Activated CD4-positive, alpha-beta T cell treated with anti-CD3 and anti-CD28 coated beads, Interleukin-2, Interleukin-4, amounts not matched to agents 100 ng/mL and 50 ng/mL, durations not matched to agents 16 hours and 8 hours (primary cell): ENCODE measurements at places on chromosomes 2 and 18.

DNA sequence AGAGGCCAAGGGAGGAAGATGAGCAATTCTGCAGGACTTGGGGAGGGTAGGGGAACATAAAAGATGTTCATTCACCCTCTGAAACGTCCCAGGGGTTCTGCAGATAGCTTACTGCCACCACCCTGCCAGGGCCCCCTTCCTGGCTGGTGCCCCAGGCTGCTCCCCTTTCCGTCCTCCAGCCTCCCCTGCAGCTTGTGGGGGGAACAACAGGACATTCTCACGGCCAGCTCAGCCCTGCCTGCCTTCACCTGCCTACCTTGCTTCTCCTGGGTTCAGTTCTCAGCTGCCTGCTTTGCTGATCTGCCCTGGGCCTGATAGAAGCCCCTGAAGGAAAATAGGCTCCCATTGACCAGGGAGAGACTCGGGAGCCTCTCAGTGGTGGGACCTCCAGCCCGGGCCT lies 251.1 kb downstream of the CELF4 start:
- DNase-seq, result no peak

DNA sequence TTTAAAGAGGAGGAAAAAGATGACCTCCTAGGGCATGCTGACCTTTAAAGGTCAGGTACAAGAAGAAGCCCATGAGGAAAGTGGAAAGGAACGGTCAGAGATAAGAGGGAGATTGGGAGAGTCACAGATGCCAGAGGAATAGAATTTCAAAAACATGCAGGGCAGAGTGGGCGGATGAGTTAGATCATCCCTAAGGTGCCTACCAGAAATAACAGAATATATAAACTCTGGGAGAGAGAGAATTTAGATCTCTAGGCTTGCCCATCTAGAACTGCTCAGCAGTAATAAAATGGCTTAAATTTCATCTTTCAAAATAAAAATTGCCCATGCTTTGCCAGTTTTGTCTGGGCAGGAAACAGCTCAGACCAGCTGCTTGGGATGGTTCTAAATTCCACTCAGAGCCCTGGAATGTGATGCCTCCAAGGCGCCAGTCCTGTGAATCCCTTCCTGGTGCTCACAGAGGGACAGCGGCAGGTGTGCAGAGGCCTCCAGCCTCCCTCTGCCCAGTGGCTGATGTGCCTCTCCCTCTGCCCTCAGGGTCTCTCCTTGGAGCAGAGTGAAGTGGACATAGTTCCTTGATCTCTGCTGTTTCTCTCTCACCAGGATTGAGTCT lies 130.9 kb downstream of the ANTXR1 start:
- DNase-seq, result no peak

GRCh38 chr2:122028371-122029100 lies 273.1 kb downstream of the TSN start:
- DNase-seq, result no peak

DNA sequence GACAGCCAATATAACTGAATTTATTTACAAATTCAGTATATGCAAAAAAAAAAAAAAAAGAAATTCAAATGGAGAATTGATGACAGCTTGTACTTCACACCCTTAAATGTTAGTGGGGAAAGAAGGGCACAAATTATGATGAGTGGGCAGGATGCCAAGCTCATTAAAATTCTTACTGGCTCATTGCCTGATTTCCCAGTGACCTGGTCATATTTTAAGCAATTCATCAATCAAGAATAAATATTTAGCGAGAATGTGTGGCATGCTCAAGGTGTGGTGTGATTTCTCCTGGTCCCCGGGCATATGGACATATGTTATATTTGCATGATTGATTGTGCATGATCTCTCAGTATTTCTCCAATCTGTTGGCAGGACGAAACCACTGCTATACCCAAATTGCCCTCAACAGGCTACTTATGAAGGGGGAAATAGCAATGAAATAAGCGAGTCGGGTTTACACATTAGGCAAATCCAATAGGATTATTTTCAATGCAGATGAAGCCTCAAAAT lies 883.0 kb downstream of the LRRTM4 start:
- DNase-seq, result no peak

DNA sequence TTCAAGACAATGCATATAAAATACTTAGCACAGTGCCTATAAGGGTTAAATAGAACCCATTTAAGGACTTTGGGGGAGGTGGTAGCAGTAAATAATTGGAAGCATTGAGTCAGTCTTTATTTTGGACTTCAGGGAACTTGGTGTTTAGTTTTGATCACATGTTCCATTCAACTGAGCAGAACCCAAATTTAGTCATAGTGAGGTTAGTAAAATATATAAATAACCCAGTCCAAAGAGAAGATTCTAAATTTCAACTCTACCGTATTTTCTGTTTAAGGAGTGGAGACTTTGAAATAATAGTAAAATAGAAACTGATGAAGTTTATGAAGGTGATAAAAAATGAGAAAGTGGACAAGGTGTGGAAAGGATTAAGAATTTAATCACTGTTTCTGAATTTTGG lies 19.7 kb downstream of the TWSG1 start:
- DNase-seq, result no peak

DNA sequence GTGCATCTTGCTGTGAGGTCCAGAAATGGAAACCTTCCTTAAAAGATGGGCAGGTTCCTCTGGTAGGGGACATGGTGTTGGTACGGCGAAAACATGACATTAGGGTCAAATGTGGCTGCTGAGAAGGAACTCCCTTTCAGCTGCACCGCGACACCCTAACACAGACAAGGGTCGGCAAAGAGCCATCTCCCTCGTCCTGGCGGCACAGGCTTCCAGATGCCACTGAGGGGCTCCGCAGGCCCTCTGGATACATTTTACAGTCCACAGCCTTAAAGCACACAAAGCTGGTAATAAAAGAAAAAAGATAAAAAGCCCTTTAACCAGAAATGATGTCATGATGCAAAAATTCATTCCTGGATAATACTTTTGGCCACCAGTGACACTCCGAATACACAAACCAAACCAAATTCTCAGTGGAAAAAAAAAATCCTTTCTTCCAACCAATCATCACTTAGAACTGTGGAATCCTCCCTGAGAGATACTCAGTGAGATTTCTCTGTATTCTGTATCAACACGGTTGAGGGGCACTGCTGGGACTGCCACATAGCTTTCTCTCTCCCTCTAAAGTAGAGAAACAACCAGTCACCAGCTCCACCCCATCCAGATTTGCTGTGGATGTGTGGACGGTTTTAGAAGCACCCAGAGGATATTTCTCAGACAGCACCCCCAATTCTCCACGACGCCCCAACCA lies 174.8 kb downstream of the HDAC4 start:
- no peak for DNase-seq

GRCh38 chr18:297936-298335 lies 30.1 kb upstream of the THOC1 start:
- no peak for DNase-seq

DNA sequence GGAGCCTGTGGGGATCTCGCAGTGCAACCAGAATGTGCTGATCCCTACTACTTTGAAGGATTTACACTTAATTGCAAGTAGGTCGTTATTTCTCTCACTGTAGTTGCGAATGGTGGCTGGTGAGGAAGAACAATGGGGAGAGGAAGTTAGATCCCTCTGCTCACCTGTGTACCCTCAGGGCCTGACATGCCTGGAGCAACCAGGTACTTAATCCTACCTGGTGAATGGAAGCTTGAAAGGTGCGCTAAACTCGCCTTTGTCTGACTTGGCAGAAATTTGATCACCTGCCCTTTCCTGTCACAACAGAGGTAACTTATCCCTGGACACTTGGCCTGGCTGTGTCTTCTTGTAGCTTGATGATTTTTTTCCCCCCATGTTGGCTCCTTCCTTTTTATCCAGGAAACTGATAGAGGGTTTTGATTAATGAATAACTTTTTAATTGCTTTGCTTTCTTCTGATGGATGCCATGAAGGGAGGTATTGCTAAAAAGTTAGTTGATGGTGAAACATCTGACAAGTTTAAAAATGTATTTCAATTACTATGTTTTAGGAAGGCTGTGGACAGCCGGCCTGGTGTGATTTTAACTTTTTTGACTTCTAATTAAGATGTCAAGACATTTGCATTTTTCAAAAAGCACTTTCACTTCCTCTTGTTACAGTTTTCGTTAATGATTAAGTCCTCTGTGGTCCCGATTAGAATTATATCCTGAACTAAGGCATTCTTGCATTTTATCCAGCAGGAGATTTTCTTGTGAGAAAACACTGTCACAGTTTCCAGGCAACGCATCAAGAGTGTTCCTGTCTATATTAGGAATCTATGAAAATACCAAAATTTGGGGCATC lies 9.2 kb downstream of the SGPP2 start:
- no peak for DNase-seq

DNA sequence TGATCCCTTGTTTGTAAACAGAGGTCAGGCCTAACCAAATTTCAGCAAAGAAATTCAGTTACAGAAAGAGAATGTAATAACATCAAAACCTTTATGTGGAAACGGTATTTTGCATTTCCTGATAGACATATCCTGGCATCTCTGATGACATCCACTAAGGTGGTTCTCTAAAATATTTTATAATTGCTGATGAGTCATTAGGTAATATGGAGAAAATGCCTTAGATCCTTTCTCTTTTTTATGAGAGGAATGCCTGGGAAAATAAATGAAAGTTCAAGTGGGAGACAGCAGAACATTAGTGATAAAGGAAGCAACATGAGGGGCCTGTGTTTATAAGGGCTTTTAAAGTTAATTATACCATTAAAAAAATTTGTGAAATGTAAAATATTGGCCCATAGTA lies 72.6 kb downstream of the PLCL1 start:
- no peak for DNase-seq

GRCh38 chr2:18836436-18836835 lies 247.1 kb upstream of the NT5C1B start:
- no peak for DNase-seq

DNA sequence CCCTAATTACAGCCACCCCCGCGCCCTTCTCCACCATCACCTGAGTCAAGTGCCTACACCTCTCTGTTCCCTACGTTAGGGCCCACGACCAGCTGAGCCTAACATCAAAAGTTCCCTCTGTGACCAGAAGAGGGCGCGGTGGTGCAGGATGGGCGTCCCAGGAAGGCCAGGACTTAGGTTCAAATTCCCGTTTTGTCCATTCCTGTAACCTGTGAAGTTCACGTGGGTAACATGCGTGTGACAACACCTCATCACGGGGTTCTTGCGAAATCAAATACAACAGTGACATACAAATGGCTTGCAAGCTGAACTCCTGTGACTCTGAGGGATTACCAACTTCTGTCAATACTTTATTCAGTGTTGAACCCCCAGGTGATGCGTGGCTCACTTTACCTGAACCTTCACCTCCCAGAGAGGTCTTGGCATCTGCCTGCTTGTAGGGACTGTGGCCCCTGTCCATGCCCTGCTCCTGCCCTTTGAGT lies 207.9 kb downstream of the ARL4C start:
- DNase-seq, result peak; percentile 79

- DNase-seq, result no peak
These were observed 7.3 kb downstream of the IL1A start for GRCh38 chr2:112777036-112777435.
